ENCODE measurements at places on chromosomes 1 and 21.

DNA sequence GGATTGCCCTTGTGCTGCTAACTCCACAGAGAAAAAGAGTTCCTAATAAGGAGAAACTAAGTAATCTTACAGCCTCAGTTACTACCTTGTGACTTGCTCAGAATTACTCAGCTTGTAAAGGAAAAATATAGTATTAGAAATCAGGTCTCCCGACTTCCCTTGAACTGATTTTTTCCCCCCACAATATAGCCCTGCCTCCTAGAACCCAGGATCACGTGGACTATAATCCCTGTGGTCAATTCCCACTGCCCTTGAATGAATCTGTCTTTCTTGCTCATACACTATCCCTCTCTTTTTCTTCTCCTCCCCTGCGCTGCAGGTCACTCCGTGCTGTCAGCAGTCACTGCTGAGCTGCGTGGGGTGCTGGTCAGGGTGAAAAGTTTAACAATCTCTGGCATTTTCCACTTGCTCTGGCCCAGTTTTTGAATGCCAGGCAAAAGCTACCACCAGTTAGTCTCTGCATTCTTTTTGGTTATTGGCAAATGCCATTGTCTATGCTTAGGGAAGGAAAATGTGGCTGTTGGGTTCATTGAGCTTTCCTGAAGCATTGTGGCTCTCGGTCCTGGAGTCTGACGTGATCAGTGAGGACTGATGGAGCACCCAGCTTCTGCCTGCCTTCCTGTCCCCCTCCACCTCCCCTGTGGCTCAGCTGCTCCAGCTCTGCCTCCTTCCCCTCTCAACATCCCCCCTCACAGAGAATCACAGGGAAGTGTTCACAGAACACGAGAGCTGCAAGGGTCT is 1.9 kb upstream of the MYOC start:
- no peak for DNase-seq

- DNase-seq, result no peak
Measured at GRCh38 chr21:43966946-43967512, 45.1 kb upstream of the TRAPPC10 start.

DNA sequence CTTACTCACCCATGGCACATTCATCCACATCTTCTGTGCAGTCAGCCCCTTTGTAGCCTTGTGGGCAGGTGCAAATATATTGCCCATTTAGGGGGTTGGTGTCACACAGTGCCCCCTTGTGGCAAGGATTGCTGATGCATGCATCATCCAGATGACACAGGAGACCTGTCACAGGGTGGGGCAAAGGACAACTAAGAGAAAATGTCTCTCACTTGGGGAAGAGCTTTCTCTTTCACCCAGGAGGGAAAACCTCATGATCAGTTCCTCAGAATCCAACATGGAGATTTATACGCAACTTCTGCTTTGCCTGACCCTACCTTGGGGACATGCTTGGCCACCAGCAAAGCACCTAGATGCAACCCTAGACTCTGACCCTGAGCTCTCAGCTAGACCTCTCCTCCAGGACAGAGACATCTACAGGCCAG is 71.8 kb upstream of the ADAM30 start:
- peak; percentile 84 for DNase-seq

DNA sequence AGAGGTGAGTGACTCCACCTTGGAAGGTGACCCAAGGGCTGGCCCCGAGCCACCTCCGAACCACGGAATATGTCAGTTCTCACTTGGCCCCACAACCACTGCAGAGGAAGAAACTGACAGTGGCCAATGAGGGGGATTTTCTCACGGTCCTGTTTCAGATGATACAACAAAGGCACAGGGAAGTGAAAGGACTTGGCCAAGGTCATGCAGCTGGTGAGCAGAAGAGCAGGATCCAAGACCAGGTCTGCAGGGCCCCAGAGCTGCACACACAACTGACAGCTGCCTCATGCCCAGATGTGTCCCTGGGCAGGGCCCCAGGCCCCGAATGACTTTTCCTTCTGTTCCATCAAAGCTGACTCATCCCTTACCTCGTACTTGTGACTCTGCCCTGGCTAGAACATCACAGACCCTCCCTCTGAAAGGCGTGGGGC is 25.8 kb upstream of the EVA1B start:
- peak; percentile 31 for DNase-seq

DNA sequence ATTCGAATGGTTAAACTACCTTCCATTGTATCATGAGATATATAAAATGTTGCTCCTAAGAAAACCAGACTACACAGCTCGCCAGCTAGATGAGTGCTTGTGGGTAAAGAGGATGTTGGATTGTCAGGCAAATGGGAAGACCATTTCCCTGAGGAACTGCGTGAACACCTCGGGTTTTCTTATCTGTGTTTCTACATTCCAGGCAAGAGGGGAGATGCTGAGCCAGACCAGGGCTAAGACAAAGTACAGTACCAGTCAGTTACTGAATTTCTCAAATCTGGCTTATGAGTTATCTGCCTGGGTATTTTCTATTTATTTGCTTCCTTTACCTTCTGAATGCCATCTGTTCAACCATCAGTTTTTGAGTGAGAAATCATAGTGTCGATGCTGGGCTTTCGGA is 170.8 kb downstream of the PLA2G4A start:
- no peak for DNase-seq

DNA sequence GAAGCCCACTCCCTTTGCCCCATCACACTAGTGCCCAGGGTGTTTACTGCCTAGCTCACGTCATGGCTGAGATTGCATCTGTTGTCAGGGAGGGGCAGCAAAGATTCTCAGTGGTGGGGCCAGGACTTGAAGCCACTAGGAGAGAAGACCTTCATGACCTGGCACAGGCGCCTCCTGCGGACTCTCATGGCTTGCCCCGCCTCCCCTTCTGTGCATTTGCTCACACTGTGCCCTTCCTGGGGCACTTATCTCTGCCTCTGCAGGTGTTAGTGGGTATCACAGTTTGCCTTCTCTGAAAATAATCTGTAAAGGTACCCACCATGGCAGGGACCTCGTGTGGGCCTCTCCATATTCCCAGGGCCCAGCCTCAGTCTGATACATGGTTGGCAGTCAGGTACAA is 20.1 kb downstream of the PTPRU start:
- no peak for DNase-seq

GRCh38 chr1:27542463-27543273 is 52.7 kb upstream of the WASF2 start:
- DNase-seq, result peak; percentile 33

DNA sequence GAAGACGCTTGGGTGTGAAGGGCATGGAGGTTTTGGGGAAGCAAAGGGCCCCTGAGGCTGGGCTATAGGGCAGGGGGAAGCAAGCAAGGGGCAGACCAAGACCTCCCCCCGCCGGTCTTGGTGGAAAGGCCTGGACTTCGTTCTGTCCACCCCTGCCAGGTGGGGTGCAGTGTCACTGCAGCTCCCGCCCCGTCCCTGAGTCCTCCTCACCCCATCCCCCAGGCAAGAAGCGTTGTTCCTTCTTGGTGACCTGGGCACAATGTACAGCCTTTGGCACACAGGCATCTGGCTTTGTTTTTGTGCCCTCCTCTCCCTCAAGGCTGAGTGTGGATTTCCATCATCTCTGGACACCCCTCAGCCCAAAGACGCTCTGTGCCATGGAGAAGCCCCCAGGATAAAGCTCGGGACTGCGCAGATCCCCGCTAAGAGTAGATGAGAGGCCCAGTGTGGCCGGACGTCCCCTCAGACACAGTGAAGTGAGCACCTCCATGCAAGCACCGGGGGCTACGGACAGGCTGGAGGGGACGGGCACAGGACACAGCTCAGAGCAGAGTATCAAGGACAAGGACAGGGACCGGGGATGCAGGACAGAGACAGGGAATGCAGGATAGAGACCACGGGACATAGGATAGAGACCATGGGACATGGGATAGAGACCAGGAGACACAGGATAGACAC is 89.4 kb upstream of the ACTRT2 start:
- DNase-seq, result no peak

- DNase-seq, result no peak
Measured at GRCh38 chr1:168079761-168080160, 57.0 kb downstream of the GPR161 start.

DNA sequence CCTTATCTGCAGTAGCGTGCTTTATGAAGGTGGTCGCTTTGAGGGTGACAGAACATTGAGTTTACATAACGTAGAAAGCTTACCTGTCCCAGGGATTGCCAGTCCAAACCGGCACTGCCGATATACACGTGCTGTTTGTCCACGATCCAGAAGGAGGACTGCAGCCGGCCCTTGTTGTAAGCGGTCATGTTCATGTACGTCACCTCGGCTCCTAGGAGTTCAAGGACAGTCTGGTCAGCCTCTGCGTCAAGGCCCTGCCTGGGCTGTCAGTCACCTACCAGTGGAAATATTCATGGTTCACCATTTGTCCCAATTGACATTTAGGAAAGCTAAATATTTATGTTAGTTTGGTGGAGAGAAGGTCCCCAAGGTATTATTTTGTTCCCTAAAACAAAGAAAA is 221.0 kb upstream of the MAP1LC3C start:
- no peak for DNase-seq

GRCh38 chr1:218369688-218370511 is 24.8 kb downstream of the TGFB2 start:
- no peak for DNase-seq

DNA sequence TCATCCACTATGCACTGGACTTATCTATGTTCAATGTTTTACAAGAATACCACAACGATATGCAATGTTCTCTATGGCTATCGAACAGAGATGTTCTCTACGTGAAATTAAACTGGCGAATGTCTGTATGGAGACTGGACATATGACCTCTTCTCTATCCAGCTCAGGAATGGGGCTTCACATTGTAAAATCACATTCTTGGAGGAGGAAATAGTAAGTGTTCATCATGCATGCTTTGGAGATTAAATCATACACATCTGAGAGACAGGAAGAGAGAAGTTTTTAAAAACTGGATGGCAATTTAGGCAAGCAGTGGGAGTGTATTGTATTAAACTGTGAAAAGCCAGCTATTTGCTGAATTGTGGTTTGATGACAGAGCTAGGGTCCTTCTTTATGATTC is 47.9 kb upstream of the RGL1 start:
- DNase-seq, result no peak

Measured in activated CD4-positive, alpha-beta T cell treated with anti-CD3 and anti-CD28 coated beads, Interleukin-2, Interleukin-6, amounts not matched to agents 100 ng/mL and 50 ng/mL, durations not matched to agents 16 hours and 8 hours (primary cell).